Hepatocyte (in vitro differentiated cells): ENCODE measurements at places on chromosomes 16 and 17. TPM values are rescaled to one million over a fixed set of nuclear protein-coding genes. Genes with fewer than 3 reads are reported as not detected.

The GDPD1 gene
- total RNA-seq = 5.0 and 5.3 TPM in 2 replicates

DNA sequence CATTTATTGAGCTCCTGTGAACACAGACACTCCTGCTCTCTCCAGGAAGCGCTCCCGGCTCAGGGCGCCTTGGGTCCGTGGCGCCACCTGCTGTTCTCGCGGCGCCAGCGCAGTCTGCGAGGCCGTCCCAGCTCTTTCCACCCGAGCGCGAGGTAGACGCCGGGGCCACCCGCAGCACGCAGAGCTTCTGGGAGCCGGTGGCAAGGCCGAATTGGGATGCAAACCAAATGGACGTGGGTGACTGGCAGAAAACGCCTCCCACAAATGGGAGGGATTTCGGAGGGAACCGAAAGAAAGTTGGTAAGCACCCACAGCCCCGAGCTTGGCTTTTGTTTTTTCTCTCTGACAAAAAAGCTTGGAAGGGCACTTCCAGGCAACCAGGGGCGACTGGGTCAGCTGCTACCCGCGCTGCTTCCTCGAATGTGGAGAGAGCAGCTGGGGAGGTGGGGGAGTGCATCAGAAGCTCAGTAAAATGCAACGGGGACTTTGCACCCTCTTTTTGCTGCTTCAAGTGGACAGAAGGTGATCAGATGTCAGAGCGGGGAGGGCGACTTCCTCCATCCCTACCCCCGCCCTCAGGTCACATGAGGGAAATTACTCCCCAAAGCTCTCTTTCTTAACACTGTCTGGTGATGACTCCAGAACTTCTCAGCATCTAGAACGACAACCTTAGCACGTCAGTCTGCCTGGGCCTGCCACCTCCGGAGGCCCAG lies 13.5 kb upstream of the N4BP1 start:
- H3K4me1 ChIP-seq = peaks cover 12% of the 10 kb centered on the region
- H3K36me3 ChIP-seq = no peaks in the 10 kb centered on the region
- no peaks in the 10 kb centered on the region for H3K27me3 ChIP-seq
- peak overlapping the region; percentile 28 for H3K4me3 ChIP-seq

GRCh38 chr17:59616253-59616920 lies 3.3 kb upstream of the CLTC start:
- no peak overlapping the region for H3K4me3 ChIP-seq
- H3K36me3 ChIP-seq = no peaks in the 10 kb centered on the region
- no peaks in the 10 kb centered on the region for H3K27me3 ChIP-seq
- DNase-seq = no peak
- H3K27ac ChIP-seq = peak overlapping the region; percentile 31
- H3K4me1 ChIP-seq = peaks cover 19% of the 10 kb centered on the region

DNA sequence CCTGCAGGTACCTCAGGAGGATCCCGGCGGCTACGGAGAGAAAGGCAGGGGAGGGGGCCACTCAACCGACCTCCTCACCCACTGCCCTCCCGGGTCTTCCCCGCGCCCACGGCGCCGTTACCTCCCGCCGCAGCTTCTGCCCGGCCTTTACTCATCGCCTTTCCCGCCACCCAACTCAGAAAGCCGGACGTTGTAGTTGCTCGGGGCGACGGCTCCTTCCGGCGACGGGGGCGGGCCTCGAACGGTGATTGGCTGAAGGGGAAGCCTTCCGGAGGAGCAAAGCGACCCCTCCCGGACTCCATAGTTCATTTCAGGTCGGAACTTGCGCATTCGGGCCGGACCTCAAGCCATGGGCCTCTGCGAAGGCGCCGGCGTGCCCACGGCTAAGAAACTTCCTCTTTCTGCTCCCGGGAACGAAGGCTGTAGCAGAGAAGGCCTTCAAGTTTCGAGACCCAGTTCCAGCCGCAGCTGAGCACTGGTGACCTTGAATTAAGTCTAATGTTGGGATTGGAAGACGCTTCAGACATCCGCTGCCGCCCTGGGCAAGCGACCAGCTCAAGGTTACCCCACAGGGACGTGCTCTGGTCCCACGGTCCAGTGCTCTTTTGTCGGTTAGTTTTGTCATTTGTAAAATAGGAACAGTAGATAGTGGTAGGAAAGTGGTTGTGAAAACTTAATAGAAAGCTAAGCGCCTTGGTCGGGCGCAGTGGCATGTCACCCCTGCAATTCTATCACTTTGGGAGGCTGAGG lies at the start of gene PSMC3IP:
Gene PSMC3IP, minus strand, starts transcription at position 198 of the 750 bp plus-strand sequence. Its CDS starts 43 bp downstream, at position 155.
- H3K4me3 ChIP-seq = peak within 1 kb of the TSS; percentile 46
- no peaks in the 10 kb centered on the region for H3K27me3 ChIP-seq
- H3K36me3 ChIP-seq = no peaks in the 10 kb centered on the region
- peaks cover 4% of the 10 kb centered on the region for H3K4me1 ChIP-seq
- H3K27ac ChIP-seq = peak within 1 kb of the TSS; percentile 76

The ITGB4 gene
- 11.5 and 15.7 TPM in 2 replicates for total RNA-seq

DNA sequence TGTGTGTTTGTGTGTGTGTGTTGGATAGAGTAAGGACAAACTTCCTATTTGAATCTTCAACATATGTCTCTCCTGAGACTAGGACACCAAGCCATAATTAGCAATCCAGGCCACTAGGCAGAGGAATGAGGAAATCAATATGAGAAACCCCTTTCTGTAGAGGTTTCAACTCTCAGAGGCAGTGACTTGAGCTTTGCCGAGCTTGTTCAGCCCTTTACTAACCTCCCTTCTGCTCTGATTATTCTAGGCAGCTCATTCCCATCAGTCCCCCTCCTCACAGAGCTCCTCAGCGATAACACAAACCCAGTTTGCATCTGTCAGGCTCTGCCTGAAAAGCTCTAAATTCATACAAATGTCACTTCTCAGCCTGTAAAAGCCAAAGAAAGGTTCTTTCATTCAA lies 1030.3 kb downstream of the CDH8 start:
- no peak for DNase-seq
- no peak overlapping the region for H3K4me3 ChIP-seq
- no peaks in the 10 kb centered on the region for H3K36me3 ChIP-seq
- H3K4me1 ChIP-seq = no peaks in the 10 kb centered on the region
- H3K27me3 ChIP-seq = no peaks in the 10 kb centered on the region
- no peak overlapping the region for H3K27ac ChIP-seq

DNA sequence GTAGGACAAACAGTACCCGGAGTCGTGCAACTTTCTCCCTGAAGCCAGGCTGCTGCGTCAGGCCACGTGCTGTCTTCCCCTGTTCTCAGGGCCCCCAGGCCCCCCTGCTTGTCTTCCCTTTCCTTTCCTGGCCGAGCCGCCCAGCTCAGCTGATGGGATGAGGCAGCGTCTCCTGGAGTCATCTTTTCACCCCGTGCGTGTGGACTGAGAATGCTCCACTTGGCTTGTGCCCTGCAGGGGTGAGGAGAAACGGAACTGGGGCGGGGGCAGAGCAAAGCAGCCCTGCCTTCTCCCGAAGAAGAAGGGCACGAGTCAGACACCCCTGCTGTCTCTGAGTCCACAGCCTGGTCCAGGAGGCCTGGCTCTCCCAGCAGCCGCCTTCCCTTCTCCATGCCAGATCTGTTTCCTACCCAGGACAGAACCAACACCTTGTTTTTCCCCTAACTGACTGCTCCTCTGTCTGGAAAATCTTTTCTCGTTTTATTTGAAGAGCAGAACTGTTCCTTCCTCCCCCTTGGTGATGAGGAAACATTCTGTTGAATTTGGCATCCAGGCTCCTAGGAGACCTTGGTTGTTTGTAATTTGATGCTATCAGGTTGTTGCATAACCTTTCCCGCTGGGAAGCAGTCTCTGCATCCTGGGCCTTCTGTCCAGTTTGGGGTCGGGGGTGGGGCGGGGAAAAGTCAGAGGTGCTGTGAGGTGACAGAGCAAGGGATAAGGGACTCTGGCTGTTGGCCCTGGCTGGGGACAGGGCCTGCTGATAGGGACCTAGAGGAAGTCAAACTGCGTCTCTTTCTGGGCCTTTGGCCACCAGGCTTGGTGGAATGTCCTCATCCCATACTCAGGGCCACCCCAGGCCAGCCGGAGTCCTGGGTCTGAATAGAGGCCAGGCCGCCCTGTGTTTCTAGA lies 78.8 kb downstream of the WIPI1 start:
- peaks cover 16% of the 10 kb centered on the region for H3K4me1 ChIP-seq
- DNase-seq = peak; percentile 85
- H3K27me3 ChIP-seq = no peaks in the 10 kb centered on the region
- H3K4me3 ChIP-seq = no peak overlapping the region
- no peaks in the 10 kb centered on the region for H3K36me3 ChIP-seq
